ENCODE measurements at places on chromosomes 4 and X.
A peak's percentile ranks its signal among the peaks of the same experiment; 100 is the strongest.

GRCh38 chrX:12999422-12999821 lies 24.5 kb downstream of the TMSB4X start:
- no peak for DNase-seq

DNA sequence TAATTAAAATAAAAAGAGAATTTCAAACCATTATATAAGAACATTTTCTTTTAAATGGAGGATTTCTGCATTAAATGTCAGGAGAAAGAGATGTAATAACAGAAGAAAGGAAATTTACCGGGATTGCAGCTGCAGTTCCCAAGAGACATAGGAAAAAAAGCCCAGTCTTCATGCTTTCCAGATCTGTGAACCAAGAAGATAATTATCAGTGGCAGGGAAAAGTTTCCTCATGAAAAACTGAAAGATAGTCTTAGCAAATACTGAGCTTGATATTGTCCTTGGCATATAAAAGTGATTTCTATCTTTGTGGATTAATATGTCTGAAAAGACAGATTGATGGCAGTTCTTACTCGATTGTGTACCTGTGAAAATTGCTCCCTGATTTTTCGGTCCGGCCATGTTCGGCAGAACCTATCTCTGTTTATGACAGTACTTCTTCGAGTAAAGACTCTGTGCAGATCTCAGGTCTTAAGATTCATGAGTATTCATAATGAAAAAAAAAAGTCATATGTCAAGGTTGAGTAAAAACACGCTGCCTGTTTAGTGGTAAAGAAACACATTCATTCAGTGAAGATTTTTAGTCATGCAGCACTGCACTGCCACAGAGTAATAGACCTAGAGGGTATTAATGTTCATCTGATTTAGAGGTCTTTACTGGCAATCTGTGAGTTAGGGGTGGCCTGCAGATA lies 29.6 kb downstream of the SPARCL1 start:
- DNase-seq, result no peak

GRCh38 chr4:33161202-33161601 lies 2441.0 kb downstream of the PCDH7 start:
- no peak for DNase-seq

- no peak for DNase-seq
Measured at GRCh38 chr4:74934016-74934831, 1.3 kb downstream of the PARM1 start.

DNA sequence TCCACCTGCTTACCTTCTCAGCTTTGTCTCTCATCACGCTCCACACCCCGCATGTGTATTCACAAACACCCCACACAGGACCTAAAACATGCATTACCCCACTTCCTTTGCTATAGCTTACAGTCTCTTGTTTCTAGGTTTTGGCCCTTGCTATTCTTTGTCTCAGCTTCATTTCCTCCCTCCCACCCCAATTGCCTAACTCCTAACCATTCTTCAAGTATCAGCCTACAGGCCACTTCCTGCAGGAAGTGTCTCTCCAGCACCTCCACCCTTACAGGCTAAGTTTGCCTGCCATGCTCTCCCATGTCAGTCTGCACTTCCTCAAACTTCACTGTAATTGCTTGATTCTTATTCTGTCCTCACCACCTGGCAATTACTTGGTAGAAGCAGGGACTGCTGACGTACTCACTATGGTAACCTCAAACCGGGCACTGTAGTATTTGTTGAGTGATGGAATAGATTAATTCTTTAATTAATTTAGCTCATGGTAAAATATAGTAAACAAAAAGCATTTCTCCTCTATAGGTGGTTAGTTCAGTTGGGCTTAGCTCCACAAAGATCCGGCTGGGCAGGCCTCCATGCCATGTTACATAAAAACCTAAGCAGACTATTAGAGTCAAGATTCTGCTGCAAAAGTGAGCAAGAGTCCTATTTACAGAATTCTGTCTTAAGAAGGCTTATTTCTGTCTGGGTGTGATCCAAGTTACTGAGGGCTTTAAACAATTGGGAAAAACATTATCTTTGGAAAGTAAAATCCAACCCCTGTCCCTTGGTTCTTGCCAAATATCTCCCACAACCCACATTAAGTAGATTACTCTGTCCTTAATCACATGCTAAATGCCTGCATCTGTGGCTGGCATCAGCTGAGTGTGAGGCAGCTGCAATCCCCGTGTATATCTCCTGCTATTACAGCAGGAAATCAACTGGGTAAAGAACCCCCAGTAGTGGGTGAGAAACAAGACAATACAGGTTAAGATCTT lies 124.7 kb upstream of the CPEB2 start:
- no peak for DNase-seq

DNA sequence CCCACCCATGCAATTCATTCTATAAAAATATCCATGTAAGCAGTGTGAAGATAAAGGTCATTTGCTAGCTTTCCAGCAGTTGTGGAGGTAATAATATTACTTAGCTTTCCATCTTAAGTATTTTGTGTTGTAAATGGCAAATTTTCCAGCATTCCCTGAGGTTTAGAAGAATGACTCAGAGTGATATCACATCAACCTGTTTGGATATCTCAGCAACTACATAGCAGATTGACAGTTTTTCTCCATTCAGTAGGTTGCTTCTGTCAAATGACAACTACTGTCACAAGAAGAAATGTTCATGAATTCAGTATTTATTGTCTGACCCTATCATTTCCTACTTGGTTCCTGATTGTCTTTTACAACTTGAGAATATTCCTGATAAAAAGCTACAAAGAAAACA lies 434.9 kb upstream of the GALNTL6 start:
- no peak for DNase-seq

DNA sequence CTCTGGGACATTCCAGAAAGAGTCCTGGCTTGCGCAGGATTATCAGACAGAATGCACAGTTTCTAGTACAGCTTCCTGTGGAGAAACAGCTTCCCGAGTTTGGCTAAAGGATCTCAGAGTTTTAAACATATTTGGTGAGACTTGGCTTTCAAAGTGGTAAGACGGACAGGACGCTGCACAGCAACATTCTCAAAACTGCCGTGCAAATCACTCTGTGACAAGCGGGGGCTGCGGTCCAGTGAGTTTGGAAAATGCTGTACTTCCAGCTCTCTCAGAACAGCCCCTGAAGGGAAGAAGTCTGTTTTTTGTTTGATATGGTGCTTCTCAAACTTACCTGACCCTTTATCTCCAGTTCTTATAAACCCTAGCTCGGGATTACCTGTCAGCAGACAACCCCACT lies 18.1 kb downstream of the LGI2 start:
- DNase-seq, result no peak

DNA sequence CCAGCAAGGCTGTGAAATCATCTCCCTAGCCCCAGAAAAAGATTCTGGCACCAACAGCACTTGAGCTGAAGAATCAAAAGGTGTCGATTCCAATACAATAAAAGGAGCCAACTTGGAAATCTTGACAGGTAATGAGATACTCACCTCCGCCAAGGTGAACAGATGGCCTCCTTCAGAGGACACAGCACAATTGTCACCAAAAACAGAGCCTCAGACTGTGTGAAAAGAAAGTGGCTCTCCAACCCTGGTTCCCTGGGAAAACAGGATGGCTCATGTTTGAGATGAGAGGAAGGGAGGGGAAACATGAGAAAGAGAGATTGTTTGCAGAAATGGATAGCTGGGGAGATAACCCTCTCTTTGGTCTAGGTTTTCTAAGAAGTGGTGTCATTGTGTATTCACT lies 168.9 kb downstream of the HS3ST1 start:
- no peak for DNase-seq

DNA sequence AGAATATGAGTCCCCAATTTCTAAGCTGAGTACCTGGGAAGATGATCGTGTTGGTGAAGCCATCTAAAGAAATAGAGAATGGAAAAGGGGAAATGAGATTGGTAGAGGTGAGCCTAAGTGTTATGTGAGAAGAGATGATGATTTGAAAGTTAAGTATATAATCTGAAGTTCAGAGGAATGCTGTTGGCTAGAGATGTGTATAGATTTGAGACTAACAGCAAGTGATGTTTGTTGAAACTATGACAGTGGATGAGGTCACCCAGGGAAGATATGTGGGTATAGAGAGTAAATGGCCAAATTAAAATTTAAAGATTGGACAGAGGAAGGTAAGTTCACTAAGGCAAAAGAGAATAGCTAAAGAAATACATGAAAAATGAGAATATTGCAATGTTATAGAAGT lies 324.2 kb downstream of the MAPK10 start:
- DNase-seq, result no peak

- DNase-seq, result no peak
Measured at GRCh38 chr4:141065872-141066271, 67.4 kb downstream of the RNF150 start.

DNA sequence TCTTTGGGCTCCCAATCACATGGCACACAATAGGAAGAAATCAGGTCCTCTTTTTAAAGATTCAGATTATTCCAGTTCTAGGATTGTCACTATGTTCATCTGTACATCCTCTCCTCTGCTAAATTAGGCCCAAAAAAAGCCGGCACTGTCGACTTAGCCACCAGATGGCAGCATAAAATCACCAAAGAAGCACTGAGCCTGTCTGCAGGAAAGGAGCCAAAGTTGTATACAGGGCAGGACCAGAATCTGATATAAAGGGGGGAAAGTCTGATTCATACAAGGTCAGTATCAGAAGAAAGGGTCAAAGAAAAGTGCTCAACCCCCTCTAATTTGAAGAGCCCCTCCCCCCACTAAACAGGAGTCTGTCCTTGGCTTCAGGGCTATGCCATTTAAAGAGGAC lies 292.5 kb downstream of the CHIC1 start:
- DNase-seq, result peak; percentile 57

- DNase-seq, result no peak
Measured at GRCh38 chr4:72665171-72665968, 96.3 kb upstream of the ADAMTS3 start.

DNA sequence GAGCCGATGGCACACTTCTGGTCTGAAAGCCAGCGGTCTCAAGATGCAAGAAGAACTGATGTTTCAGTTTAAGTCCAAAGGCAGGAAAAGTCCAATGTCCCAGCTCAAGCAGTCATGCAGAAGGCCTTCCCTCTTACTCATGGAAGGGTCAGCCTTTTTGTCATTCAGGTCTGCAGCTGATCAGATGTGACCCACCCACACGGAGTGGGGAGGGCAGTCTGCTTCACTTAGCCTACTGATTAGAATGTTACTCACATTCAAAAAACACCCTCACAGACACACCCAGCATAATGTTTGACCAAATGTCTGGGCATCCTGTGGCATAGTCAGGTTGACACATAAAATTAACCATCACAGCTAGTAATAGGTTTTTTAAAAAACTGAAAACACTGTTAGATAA lies 6.6 kb downstream of the HCCS start:
- no peak for DNase-seq

DNA sequence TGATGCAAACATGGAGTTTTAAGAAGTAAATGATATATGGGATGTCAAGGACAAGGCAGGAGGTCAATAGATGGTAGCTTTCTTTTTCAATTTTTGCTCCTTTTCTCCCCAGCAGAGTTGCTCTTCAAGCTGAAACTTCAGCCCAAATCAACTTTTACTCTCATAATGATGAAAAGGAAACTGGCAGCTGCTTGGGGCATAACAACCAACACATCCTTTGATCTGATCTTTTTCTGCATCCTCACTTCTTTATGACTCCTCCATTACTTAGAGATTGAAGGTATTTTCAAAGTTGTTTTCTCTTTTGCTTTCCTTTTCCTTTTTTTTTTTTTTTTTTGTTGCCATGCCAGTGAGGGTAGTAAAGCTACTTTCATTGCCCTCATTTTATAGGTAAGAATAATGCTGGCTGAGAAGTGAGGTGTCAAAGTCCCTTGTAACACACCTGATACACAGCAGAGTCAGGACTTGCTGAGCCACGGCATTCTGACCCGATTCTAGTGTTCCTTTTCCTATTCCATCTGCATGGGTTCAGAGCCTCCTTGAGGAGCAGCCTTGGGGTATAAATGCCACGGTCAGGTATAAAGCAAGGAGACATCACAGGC lies 26.9 kb downstream of the SLC2A9 start:
- DNase-seq, result no peak

GRCh38 chr4:150078579-150079080 lies 385 bp downstream of the DCLK2 start:
- no peak for DNase-seq

DNA sequence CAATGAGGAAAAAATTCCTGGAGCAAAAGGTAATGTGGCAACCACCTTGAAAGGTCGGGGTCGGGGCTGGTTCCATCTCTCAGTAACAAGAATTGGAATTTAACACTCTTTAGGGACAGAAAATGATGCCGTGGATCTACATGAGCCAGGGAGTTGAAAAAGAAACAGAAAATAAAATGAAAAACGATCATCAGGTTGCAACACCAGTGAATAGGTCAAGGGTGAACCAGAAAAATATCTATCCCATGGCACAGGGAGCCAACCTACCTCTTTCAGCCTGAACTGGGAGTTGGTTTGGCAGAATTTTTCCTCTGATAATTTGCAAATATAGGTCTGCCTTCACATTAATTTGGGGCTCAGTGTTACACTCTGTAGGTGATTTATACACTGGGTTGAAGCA lies 93.7 kb downstream of the C4orf33 start:
- no peak for DNase-seq

DNA sequence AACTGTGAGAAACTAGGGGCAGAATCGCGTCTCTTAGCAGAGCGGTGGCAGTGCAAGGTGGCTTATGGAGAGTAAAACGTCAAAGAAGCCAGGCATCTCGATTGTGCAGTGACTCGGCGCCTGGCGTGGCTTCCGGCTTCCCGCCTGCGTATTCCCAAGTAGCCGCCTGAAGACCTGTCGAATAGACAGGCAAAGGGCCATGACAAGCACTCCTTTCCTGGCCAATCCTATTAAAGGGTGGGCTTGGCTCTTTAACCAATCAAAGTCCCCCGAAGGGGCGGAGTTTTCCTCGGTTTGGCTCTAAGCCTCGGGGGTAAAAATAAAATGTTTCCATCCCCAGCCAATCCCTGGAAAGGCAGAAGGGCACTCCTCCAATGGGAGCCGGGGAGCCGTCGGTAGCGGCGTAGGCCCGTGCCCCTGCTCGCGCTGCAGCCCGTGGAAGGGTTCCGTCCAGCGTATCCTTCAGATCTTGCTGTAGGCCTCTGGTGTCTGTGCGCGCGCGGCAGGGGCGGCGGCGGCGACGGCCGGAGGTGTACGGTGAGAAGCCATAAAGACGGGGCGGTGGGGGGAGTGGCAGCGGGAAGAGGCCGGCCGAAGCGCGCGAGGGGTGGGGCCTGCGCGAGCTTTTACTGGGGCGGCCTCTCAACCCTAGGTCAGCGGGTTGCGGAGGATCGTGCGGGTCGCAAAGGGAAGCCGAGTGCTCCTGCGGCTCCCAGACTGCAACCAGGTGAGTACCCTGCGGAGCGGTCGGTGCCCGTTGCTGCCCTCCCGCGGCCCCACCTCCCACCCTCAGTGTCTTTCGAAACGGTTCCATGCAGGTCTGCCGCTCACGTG lies at the start of gene KANTR:
Gene KANTR (plus strand): TSS at position 395 of the 834 bp plus-strand sequence. CDS start 30,131 bp downstream, outside the sequence.
- peak; percentile 71 for DNase-seq

DNA sequence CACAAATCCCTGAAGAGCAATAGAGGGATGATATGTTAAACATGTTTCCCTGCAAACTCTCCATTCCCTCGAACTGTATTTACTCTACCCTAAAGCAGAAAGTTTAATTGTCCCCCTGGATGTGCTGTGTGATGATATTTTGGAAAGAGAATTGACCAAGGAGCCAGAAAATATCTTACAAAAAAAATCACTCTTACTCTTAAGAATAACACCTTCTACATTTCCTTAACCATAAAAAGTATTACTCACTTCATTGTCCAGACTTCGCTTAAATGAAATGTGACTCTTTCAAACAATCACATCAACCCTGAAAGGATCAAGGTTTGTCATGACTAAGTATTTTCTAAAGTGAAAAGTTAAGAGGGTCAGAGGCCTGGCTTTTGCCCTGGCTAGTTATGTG lies 49.0 kb upstream of the EGFL6 start:
- no peak for DNase-seq

- DNase-seq, result peak; percentile 4
Measured at GRCh38 chrX:104270916-104271512, 16.3 kb upstream of the ESX1 start.

GRCh38 chrX:114626323-114626722 lies 42.4 kb downstream of the HTR2C start:
- no peak for DNase-seq

- no peak for DNase-seq
Measured at GRCh38 chr4:2322841-2323240, 60.9 kb upstream of the MXD4 start.

Data from activated CD4-positive, alpha-beta T cell treated with anti-CD3 and anti-CD28 coated beads, Interleukin-2, amount 50 U/mL, for 1 hour (primary cell).